BE2C (cell line): ENCODE measurements at places on chromosomes 3 and 15.

- peak; percentile 40 for DNase-seq
Observed at GRCh38 chr15:37093480-37094332, 6.6 kb downstream of the MEIS2 start.

DNA sequence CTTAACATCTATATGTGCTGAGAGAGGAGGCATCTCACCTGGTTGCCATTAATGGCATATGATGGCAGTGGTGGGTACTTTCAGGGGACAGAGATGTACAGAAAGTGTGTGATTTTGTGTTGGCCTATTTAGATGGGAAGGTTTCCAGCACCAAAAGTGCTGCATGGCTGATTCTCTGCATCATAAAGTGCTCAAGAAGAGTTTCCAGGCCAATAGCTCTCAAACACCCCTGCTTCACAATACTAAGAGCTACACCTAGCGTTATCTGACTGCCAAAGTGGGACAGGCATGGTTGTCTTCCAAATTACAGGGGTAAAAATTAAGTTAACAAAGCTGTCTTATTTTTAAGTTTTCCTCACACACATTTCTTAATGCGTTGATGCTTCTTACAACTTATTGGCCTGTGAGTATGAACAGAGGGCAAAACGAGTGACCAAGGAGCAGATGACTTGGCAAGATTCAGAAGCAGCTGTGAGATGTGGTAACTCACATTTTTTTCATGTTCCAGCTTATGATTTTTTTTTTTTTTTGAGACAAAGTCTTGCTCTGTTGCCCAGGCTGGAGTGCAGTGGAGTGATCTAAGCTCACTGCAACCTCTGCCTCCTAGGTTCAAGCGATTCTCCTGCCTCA, 41.4 kb upstream of the VEPH1 start:
- no peak for DNase-seq

- no peak for DNase-seq
Observed at GRCh38 chr3:152460936-152461335, 192.2 kb downstream of the MBNL1 start.

DNA sequence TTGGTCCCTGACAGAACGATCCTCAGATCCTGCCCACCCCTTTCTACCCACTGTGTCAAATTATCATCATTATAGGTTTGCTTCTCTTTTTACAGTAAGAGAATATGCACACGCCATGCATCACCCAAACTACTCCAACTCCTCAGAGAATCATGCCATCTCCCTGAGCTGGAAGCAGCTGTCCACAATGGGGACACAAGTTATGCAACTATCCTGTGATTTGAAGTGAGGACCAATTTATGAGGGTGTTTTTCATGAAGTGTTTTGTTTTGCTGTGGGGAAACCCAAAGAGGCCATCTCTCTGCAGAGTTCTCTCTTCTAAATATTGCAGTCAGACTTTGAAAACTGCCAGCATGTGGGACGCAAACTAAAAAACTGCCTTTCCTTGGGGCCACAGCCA, 35.8 kb upstream of the TNFSF10 start:
- no peak for DNase-seq

- DNase-seq: no peak
Observed at GRCh38 chr3:17741621-17742101, 770 bp downstream of the TBC1D5 start.

DNA sequence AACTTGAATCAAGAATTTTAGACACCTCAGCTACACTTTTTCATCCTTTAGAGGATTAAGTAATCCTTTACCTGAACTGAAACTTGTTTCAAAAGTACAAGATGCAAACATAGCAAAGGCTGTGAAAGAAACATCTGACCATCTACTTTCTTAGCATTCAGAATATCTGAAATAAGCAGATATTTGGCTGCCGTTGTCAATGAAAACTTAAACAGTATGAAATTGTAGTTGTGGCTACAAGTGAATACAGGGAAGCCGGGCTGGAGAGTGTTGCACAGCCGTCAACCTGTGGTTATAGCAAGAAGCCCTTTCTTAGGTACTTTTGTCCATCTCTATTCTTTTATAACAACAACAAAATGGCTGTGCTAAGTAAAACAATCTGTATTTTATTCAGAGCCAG, 6.9 kb upstream of the CX3CR1 start:
- DNase-seq: no peak

GRCh38 chr15:31605467-31605931, 278.9 kb downstream of the KLF13 start:
- peak; percentile 31 for DNase-seq

DNA sequence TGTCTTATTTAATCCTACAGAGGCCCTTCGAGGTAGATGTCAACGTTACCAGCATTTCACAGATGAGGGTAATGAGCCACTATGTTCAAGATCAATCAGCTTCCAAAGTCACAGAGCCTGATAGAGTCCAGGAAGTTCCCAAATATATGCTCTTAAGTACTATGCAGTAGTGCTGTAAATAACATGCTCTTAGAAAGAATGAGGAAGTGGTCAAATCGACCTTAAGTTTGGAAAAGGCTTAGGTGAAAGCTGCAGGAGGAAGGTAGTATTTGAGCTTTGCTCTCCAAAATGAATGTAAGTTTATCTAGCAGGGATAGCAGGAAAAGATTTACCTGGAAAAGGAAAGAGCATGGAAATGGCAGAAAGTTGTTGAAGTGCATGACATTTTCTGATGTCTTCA, 234.0 kb downstream of the RBMS3 start:
- no peak for DNase-seq

DNA sequence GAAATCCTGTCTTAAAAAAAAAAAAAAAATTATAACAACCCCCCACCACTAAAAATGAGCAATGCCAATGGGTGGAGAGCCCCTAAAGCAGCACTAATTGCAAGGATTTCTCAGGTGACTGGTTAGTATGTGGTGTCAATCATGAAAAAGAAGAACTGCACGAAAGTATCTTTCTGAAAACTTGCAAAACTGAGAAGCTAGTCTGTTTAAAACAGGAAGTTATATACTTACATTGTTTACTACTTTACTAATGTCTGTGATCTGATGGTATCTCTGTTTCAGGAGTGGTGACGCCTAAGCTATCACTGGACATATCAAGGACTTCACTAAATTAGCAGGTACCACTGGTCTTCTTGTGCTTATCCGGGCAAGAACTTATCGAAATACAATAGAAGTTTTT, at the start of gene CCR3:
TSS of gene CCR3 (plus strand) at position 341 of the 400 bp plus-strand sequence. CDS start 22,699 bp downstream, outside the sequence.
- DNase-seq: no peak

DNA sequence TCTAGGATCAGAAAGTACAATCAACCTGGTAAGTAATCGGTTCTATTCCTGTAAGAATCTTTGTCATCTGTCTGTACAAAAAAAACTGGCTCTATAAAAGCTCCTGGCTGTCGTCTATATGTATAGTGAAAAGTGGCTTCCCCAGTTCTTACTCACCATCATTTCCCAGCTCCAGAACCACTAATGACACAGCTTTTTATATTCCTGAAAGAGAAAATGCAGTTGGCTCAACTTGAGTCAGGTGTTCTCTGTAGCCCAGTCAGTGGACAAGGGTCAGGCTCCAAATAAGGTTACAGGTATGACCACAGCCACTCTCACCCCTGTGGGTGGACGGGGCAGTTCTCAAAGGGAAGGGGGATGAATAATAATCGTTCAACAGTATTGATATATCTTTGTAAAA, 85.1 kb downstream of the AP4E1 start:
- no peak for DNase-seq

DNA sequence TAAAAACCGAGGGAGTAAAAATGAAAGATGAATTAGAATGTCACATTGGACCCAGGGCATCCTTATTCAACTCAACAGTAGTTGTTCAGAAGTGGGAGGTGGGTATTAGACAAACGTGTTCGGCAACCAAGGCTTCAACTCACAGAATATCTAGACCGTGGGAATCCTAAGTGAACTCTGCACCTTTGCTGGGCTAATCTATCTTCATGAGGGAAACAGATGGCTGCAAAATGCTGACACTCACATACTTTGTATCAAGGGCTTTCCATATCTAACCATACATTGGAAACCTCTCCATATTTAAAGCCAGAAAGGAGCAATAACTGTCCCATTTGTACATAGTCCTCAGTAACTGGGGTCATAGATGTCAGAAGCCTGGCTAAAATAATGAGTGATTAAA, 20.9 kb downstream of the PLSCR1 start:
- no peak for DNase-seq

DNA sequence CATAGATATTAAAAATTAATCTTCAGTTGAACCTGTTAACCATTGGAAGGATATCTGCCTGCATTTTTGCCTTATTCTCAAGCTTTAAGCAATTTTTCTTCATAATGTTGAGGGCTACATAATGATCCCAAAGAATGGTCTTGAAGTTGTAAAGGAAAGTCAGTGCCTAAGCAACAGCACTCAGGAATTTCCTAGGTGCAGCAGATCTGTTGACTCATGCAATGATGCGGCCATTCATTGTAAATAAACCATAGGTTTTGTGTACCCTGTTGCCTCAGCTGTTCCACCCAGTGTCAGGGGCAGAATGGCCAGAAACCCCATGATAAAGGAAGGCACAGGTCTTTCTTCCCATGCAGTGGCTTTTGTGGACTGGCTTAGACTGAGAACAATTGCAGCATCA, 78.4 kb upstream of the TRIM42 start:
- DNase-seq: no peak
